ENCODE measurements at places on chromosomes 6 and 20.

GRCh38 chr20:63455568-63455859, 16.9 kb downstream of the KCNQ2 start:
- no peak for DNase-seq

GRCh38 chr6:3277851-3278416, 19.2 kb downstream of the PSMG4 start:
- DNase-seq: no peak

GRCh38 chr6:34272013-34272926, 23.5 kb upstream of the SMIM29 start:
- no peak for DNase-seq

DNA sequence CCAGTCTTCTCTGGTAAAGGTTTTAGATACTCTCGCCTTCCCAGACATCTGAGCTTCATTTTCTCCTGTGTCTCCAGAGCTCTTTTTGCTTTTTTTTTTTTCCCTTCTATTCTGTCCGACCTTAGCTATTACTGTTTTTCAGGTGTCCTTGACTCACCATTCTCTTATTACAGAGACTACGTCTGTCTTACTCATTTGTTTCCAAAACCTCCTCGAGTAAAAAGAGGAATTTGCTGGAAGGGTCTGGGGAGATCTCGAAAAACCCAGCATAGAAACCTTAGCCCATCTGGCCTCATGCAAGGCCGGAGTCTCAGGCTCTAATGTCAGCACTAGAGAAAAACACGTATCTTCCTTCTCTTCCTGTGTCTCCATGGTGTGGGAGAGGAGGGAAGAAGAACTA, 109.2 kb upstream of the CARMIL1 start:
- no peak for DNase-seq

DNA sequence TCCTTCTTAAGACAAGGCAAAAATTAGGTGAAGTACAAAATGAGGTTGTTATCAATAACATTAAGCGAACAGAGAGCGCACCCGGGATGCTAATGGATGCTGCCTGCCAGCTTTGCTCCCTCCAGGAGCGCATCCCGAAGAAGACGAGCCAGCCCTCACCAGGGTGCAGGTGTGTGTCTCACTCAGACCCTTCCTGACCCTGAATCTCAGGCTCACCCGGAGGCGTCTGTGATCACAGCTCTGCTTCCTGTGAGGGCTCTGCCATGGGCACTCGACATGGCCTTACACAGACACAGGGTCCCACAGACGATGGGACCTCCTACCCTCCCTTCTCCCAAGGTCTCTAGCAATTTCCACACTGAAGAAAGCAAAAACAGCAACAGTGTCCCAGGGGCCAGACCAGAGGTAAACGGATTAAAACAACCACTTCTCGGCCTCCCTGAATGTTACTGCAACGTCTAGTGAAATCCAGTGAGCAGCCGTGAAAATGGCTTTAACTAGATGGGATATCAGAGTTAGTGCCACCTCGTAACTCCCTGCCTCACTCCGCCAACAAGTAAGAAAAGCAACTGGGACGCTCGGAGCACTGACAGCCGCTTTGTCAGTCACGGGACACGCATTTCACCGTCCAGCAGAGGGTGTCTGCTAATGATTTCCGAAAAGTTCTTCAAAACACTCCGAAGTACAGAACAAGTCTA, 11.7 kb downstream of the ZBTB46 start:
- peak; percentile 37 for DNase-seq

GRCh38 chr20:45459606-45460005, 9.9 kb upstream of the WFDC2 start:
- DNase-seq: peak; percentile 8

DNA sequence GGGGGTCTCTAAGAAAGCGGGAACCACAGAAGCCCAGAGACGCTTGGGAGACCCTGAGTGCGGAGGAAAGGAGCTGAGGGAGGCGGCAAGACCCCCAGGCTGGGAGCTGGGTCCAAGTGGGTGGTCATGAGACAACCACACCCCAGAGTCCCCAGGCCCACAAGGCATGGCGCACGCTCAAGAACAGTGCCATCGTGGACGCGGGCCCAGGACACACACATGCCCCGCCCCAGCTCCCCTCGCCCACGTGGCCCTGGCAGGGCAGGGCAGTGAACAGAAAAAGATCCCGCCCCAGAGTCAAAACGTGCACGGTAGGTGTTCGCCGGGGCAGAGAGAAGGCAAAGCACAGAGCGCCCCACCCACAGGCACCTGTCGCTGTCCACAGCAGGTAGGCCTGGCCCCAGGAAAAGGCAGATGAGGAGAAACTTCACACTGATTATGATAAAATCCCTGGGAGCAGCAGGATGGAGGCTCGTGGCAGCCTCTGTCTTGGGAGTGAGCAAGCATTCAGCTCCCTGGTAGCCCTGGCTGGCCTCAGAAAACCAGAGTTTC, 50.0 kb downstream of the BPIFB1 start:
- no peak for DNase-seq

DNA sequence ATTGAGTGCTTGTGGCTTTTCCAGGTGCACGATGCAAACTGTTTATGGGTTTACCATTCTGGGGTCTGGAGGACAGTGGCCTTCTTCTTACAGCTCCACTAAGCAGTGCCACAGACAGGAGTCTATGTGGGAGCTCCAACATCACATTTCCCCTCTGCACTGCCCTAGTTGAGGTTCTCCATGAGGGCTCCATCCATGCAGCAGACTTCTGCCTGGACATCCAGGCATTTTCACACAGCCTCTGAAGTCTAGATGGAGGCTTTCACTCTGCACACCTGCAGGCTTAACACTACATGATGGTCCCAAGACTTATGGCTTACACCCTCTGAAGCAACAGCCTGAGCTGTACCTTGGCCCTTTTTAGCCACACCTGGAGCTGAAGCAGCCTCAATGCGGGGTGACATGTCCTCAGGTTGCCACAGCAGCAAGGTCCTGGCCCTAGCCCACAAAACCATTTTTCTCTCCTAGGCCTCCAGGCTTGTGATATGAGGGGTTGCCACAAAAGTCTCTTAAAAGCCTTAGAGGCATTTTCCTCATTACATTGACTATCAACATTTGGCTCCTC, 552.2 kb downstream of the TFAP2A start:
- DNase-seq: no peak

DNA sequence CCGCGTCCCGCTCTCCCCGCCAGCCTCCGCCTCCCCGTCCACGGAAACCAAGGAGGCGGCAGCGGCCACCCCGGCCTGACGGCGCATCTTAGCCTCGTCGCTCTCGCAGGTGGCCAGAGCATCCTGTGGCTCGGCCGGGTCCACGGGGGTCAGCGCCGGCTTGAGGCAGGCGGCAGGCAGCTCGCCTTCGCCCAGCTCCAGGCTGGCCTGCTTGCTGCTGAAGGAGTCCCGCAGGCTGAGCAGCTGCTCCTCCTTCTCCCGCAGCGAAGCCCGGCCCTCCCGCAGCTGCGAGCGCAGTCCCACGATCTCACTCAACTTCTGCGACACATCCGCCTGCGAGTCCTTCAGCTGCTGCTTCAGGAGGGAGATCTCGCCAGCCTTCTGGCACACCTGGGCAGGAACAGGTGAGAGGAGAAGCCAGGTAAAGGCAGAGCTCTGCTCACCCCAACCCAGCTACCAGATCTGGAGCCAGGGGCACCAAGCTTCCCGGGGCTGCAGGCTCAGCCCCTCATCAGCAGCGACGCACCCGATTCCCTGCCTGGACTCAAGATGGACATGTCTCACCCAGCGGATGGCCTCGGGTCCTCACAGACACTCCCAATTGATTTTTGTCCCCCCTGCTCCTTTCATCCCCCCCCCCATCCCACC, 5.2 kb upstream of the FASTKD5 start:
- no peak for DNase-seq

DNA sequence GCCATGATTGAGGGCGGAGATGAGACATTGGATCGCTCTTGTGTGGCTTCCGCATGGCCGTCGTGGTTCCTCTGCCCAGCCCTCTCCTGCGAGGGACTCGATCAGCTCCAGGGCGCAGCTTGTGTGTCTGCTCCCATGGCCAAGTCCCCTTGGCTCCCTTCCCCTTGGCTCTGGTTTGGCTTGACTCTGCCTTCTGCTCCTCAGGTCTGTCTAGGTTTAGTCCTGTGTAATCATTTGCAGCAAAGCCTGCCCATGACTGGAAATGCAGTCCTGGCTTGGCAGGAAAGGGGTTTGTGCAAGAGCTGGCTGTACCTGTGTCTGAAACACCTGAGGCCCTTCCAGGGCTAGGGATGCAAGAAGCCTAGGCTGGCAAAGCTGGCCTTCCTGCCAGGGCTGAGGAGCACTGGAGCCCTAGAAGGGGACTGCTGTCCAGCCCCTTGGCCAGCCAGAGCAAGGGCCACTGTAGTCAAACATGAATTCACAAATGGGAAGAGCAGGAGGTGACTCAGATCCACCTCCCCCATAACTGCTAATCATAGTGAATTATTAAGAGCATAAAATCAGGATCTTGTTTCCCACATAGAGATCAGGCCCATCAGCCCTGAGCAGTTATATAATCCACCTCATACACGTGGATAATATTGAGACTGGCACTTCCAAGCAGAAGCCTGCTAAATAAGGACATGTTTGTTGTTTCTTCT, 196.8 kb downstream of the FARS2 start:
- DNase-seq: no peak

All from LHCN-M2 (cell line).